Kidney (tissue), 22 donors: ENCODE measurements at places on chromosomes 2 and 18. TPM values are rescaled to one million over a fixed set of nuclear protein-coding genes. Genes with fewer than 3 reads are reported as not detected.

The TLX2 gene
- not detected for polyA plus RNA-seq

The NEU2 gene
- polyA plus RNA-seq, result not detected

The DOCK10 gene
- 2.1 TPM for polyA plus RNA-seq

The LRATD1 gene
- 4.2 TPM for polyA plus RNA-seq

The SP100 gene
- polyA plus RNA-seq, result 35.7 TPM

The SKOR2 gene
- polyA plus RNA-seq, result not detected

The TCF23 gene
- polyA plus RNA-seq, result not detected

The ZNF892 gene
- 0.34 TPM for polyA plus RNA-seq

The SNTG2 gene
- not detected for polyA plus RNA-seq

The BUB1 gene
- 0.15 TPM for polyA plus RNA-seq

The RBBP8 gene
- 45.8 TPM for polyA plus RNA-seq

The PAX3 gene
- polyA plus RNA-seq, result not detected

The OXER1 gene
- 5.4 TPM for polyA plus RNA-seq

The CIDEA gene
- not detected for polyA plus RNA-seq

The RAMP1 gene
- 17.3 TPM for polyA plus RNA-seq

The HOXD3 gene
- polyA plus RNA-seq, result 16.9 TPM

The GKN2 gene
- not detected for polyA plus RNA-seq

The CHRND gene
- polyA plus RNA-seq, result not detected

The NAT8 gene
- polyA plus RNA-seq, result 1,820 TPM

The LYG1 gene
- polyA plus RNA-seq, result 35.0 TPM

The NEURL3 gene
- 11.1 TPM for polyA plus RNA-seq

The LHCGR gene
- not detected for polyA plus RNA-seq
